ENCODE measurements at places on chromosomes 12 and 14. TPM values are rescaled to one million over a fixed set of nuclear protein-coding genes. Genes with fewer than 3 reads are reported as not detected.

Gene SERPINA9
- 0.22 TPM for total RNA-seq

Gene CCDC177
- not detected for total RNA-seq

Gene CRIP1
- total RNA-seq, result 21.3 TPM

GRCh38 chr12:20798554-20798953 is 12.0 kb upstream of the SLCO1B3 start:
- DNase-seq, result peak; percentile 2

DNA sequence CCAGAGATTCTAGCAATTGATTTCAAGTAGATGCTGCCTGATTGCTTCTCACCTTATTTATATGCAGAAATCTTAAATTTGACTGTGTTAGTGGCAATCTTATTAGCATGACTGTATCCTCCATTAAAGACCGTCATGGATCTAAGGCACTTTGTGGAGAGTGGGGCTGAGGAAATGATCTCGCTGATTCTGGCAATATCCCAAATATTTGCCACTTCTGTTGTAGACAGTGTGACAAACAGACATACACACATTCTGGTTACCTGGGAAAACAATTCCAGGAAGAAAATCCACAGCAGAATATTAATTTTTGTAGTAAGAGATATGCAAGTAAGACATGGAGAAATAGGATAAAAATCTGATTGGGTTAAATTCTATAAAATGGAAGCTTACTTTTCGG is 269.0 kb upstream of the G2E3 start:
- DNase-seq, result no peak

DNA sequence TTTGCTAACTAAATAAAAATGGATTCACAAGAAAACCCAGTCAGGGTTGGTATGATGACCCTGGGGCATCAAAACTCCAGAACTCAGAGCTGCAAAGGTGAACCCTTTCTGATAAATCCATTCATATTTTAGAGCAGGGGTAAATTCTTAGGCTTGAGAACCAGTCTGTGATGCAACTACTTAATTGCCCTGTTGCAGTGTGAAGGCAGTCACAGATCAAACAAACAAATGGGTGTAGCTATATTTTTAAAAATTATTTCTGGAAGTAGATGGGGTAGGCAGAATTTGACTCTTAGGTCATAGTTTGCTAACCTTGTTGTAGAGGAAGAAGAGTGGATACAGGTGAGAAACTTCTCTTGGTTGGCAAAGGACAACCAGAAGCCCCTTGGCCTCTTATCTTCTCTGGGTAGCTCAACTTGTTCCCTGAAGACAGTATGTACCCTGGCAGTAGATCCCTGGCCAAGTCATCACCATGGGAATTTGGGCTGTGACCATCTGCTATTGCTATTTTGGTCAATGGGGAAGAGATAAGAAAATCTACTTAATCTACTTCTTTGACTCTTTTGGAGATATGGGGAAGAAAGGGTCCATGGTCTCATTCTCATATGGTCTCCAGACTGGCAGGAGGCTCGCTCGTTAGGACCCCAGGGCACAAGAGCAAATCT is 216.1 kb downstream of the PPM1H start:
- no peak for DNase-seq

DNA sequence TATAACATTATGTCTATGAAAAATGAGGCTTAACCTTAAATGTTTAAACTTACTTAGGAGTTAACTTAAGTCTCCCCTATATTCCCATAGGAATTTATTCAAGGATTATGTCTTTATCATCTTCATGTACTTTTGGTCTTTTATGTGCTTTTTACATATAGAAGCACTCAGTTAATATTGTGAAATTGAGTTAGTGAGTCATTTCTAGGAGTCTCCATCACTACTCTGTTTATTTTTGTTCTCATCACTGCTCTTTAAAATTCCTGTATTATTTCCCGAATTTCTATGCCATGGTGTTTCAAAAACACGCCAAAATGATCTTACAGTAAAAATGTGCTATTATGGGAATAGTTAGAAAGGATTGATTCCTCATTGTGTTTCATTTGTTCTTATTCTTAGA is 31.6 kb downstream of the TBC1D15 start:
- peak; percentile 6 for DNase-seq

GRCh38 chr12:99287136-99287535 is 360.4 kb upstream of the GARIN6 start:
- DNase-seq, result no peak
